SHP77 (cell line): ENCODE measurements at places on chromosomes 4 and X.

DNA sequence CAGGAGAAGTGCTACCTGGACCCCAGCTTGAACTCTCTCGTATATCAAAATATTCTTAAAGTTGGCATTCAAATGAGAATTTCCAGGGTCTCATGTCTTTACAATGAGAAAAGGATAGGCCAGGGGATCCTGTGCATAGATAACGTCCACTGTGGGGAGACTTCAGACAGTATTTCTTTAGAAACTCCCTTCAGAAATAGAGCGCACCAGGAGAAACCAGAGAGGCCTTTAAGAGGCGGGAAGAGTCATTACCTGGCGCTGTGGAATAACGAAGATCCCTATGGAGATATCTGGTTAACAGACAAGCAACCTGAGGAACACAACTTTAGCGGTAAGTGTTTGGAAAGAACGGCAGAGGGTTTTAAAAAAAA, 600 bp downstream of the RADX start:
- DNase-seq = no peak

- DNase-seq = peak; percentile 9
Measured at GRCh38 chr4:151801547-151802516, 41.0 kb upstream of the GATB start.

GRCh38 chr4:100796332-100796731, 278.5 kb upstream of the EMCN start:
- no peak for DNase-seq

DNA sequence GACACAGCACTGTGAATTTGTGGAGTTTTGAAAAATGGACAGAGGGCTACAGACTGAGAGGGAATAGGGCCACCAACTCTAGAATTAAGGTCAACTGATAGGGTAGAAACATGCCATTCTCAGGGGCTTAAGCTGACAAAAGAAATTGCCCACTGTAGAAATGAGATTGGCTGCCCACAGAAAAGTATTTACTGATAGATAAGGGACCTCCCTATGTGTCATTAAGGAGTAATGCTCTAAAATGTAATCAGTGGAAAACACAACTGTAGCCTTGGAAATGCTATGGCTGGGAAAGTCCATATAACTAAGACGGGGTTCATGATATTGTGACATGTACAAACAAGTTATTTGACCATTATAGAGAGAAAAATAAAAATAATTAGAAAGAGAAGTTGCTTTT, 4.6 kb downstream of the RTL9 start:
- no peak for DNase-seq

DNA sequence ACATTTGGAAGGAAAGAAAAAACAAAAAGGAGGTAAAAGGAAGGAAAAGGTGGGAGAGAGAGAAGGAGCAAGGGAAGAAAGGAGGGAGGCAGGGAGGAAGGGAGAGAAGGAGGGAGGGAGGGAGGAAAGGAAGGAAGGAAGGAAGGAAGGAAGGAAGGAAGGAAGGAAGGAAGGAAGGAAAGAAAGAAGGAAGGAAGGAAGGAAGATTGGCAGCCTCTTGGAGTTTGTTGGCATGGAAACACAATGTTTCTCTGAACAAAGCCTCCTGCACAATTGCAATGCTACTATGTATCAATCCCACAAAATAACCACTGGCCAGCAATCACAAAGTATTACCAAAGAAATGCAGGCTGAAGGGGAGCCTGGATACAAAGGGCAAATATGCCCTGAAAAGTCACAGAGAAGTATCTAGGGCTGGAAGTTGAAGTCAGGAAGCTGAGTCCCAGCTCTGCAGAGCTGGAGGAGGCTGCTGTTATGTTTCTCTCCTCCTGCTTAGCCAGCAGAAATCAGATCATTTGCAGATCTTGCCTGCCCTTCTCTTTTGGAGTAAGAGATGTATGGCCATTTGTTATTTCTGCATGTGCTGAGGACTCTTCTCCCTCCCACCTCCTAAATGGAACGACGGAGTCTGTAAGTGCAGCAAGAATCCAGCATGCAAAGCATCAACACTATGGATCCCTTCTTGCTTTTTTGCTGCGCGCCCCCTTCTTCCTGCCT, 195.9 kb upstream of the LDB2 start:
- DNase-seq = no peak
